MCF 10A (cell line): ENCODE measurements at places on chromosomes 4 and X.

- no peak for DNase-seq
These were observed 129.1 kb upstream of the AFF2 start for GRCh38 chrX:148371291-148371690.

DNA sequence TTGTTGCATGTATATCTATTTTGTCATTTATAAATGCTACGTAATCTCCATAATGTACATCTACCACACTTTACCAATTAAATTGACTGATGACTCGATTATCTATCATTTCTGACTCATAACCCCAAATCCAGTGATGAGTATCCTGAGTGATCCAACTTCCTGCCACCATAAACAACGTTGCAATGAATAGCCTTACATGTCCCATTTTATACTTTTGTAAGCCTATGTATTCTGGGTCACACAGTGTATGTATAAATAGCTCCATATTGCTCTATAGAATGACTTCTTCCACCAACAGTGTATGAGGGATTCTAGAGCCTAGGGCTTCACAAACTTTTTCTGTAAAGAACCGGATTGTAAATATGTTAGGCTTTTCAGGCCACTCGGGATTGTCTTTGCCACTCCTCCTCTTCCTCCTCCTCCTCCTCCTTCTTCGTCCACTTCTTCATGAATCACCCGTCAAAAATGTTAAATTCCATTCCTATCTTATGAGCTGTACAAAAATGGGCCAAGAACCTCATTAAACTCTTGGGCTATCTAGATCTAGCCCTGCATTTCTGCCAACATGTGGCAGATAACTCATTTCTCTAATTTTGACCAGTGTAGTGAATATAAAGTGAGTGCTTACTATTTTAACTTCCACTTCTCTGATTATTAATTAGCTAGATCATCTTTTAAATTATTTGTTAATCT, 672.2 kb upstream of the AMOT start:
- DNase-seq: peak; percentile 57

- DNase-seq: no peak
These were observed 4.6 kb upstream of the KLHL34 start for GRCh38 chrX:21662761-21663160.

DNA sequence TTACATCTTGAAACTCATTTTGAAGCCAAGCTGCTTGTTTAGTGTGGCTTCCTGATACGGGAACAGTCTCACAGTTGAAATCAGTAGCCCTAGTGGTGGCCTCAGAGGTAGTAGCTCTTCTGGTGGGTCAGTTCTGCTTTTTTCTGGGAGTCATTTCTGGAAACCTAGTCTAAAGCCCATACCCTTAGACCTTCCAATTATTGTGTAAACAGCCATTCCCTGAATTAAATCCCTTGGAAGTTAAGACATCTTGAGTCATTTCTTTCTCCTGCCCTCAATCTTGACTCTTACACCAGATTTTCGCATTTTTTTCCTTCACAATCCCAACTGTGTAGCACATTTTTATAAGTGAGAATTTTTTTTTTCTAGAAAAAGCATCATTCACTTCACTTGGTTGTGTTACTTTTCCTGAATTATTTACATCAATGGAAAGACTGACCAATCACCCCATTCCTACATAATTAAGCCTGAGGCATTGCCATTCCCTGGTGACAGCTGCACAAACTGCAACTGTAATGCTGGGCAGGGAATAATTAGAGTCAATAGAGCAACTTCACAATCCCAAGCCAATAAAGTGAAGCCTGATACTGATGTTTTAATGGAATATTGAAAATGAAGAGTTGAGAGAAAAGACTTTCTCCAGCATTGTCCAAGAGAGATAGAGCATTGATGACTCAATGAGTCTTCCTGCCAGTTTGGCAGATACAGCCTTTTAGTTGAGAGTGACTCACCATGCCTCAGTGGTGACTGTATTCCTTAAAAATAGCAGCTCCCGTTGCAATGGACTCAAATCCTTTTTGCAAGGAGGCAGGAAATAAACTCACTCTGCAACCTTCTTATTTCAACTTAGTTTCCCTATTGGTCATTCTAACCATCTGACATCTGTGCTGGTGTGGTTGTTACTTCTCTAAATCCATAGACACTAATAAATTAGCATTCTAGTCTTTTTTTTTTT, 13.0 kb upstream of the SEPSECS start:
- DNase-seq: peak; percentile 93

- peak; percentile 92 for DNase-seq
These were observed 43.6 kb downstream of the TSC22D3 start for GRCh38 chrX:107731831-107732502.

DNA sequence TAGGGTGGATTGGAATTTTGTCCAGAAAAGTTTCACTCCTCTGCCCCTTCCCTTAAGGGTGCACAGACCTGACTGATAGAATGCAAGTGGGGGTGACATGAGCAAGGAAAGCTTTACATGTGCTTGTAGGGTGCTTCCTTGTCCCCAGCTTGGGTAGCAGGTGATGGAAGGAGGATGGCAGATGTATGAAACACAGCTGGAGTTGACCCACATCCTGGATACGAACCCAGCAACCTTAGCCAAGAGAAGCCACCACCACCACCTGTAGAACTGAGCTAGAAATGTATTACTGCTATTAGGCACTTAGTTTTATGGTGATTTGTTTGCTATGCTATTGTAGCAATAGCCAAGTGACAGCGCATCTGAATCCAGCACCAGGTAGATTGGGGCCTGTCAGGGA, 227.4 kb downstream of the HS3ST1 start:
- DNase-seq: no peak

- DNase-seq: peak; percentile 87
These were observed 147.0 kb upstream of the HPGD start for GRCh38 chr4:174669270-174669669.
